T-helper 17 cell (primary cell): ENCODE measurements at places on chromosomes 2 and 18.
A peak's percentile ranks its signal among the peaks of the same experiment; 100 is the strongest.

GRCh38 chr2:228268756-228269155, 87.3 kb upstream of the SPHKAP start:
- H3K27ac ChIP-seq = no peak overlapping the region
- H3K36me3 ChIP-seq = no peaks in the 10 kb centered on the region
- H3K27me3 ChIP-seq = no peaks in the 10 kb centered on the region
- H3K4me1 ChIP-seq = no peaks in the 10 kb centered on the region
- H3K4me3 ChIP-seq = no peak overlapping the region
- no peak for DNase-seq

- H3K4me3 ChIP-seq = no peak overlapping the region
- no peaks in the 10 kb centered on the region for H3K4me1 ChIP-seq
- no peak overlapping the region for H3K27ac ChIP-seq
- no peak for DNase-seq
- H3K36me3 ChIP-seq = no peaks in the 10 kb centered on the region
Observed at GRCh38 chr2:120817956-120818325, 82.3 kb downstream of the GLI2 start.

DNA sequence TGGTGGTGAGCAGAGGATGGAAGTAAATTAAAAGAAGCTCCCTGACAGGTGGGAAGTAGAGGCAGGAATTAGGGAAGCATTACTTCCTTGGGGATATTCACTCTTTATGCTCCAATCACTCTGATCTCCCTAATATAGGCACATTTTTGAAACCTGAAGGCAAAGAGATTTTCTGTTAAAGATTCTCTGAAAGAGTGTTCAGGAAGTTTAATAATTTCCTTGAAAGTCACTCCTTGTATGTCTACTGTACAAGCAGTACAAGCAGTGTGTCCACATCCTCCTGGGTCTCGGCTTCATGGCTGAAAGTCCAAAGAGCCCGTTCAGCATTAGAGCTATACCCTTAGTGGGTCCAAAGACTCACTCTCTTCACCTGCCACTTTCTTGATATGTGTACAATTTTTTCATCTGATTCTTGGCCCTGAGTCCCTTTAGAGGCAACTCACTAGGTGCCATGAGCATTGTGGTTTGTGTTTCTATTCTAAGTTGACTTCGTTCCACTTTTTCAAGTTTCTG, 60.2 kb downstream of the AAK1 start:
- H3K4me3 ChIP-seq = peak overlapping the region; percentile 33
- H3K36me3 ChIP-seq = peaks cover 2% of the 10 kb centered on the region
- no peak for DNase-seq
- H3K27ac ChIP-seq = peak overlapping the region; percentile 82
- peaks cover 75% of the 10 kb centered on the region for H3K4me1 ChIP-seq

DNA sequence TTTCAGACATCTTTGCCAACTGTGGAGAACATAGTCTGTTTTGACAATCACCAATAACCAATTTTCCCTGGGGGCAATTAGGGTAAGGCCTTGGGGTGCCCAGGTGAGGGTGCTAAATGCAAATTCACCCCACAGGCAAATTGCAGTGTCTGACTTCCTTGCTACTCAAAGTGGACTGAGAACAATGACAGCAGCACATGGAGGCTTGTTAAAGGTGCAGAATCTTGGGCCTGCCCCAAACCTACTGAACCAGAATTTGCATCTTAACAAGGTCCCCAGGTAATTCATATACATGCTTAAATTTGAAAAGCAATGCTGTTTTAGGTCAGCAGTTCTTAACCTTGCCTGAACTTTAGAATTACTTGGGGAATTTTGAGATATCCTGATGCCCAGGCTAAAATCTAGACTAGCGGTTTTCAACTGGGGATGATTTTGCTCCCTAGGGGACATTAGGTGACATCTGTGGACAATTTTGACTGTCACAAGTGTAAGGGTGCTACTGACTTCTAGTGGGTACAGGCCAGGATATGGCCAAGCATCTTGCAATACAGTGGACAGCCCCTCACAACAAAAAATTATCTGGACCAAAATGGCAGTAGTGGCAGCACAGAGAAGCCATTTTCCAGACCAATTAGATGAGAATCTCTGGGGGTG, 80.2 kb upstream of the GCFC2 start:
- no peak overlapping the region for H3K27ac ChIP-seq
- no peaks in the 10 kb centered on the region for H3K36me3 ChIP-seq
- DNase-seq = no peak
- H3K27me3 ChIP-seq = peaks cover 19% of the 10 kb centered on the region
- peaks cover 3% of the 10 kb centered on the region for H3K4me1 ChIP-seq

- no peaks in the 10 kb centered on the region for H3K36me3 ChIP-seq
- no peaks in the 10 kb centered on the region for H3K27me3 ChIP-seq
- DNase-seq = no peak
- no peak overlapping the region for H3K4me3 ChIP-seq
- no peaks in the 10 kb centered on the region for H3K4me1 ChIP-seq
- H3K27ac ChIP-seq = no peak overlapping the region
Observed at GRCh38 chr18:61352611-61353010, 19.4 kb downstream of the CDH20 start.

DNA sequence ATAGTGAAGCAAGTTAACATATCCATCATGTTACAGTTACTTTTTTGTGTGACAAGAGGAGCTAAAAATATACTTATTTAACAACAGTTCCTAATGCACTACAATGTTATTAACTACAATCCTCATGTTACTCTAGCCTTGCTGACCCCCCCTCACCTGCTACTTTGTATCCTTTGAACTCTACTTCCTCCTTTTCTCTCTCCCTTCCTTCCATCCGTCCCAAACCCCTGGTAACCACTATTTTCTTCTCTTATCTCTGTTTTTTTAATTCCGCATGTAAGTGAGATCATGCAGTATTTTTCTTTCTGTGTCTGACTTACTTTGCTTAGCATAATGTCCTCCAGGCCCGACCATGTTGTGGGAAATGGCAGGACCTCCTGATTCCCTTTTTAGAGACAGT, 59.4 kb downstream of the NPAS2 start:
- no peak for DNase-seq
- peaks cover 5% of the 10 kb centered on the region for H3K4me1 ChIP-seq
- no peaks in the 10 kb centered on the region for H3K27me3 ChIP-seq

- no peaks in the 10 kb centered on the region for H3K27me3 ChIP-seq
- peaks cover 22% of the 10 kb centered on the region for H3K4me1 ChIP-seq
- H3K27ac ChIP-seq = peak overlapping the region; percentile 24
- H3K36me3 ChIP-seq = peaks cover 6% of the 10 kb centered on the region
- peak overlapping the region; percentile 1 for H3K4me3 ChIP-seq
- no peak for DNase-seq
Observed at GRCh38 chr18:13502585-13502984, 223.8 kb downstream of the FAM210A start.

DNA sequence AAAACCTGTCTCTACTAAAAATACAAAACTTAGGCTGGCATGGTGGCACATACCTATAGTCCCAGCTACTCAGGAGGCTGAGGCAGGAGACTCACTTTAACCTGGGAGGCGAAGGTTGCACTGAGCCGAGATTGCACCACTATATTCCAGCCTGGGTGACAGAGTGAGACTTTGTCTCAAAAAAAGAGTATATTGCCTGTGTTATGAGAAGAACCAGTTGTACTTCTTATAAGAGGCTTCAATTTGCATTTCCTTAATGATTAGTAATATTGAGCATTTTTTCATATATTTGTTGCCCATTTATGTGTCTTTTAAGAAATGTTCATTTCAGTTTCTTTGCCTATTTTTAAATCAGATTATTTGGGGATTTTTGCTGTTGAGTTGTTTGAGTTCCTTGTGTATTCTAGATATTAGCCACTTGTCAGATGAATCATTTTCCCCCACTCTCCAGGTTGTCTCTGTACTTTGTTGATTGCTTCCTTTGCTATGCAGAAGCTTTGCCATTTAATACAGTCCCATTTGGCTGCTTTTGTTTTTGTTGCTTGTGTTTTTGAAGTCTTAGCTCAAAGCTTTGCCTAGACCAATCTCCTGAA, 75.8 kb upstream of the LRPPRC start:
- H3K4me3 ChIP-seq = no peak overlapping the region
- H3K4me1 ChIP-seq = no peaks in the 10 kb centered on the region
- H3K36me3 ChIP-seq = no peaks in the 10 kb centered on the region
- peaks cover 8% of the 10 kb centered on the region for H3K27me3 ChIP-seq
- no peak overlapping the region for H3K27ac ChIP-seq

DNA sequence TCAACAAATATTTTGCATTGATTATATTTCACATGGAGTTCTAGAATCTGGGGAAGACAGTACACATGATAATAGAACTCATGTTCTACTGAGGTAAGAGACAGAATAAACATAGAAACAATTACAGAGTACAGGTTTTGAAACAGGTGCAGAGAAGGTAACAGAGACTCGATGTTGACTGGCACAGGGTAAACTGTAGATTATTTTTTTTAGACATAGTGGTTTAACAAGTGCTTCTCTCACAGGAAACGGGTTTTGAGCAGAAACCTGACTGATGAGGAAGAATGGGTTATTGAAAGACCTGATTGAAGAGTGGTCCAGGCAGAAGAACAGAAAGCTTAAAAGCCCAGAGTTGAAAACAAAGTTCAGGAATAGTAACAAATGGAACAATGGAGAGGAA, 1002.5 kb upstream of the FAM98A start:
- H3K4me3 ChIP-seq = no peak overlapping the region
- H3K27ac ChIP-seq = no peak overlapping the region

DNA sequence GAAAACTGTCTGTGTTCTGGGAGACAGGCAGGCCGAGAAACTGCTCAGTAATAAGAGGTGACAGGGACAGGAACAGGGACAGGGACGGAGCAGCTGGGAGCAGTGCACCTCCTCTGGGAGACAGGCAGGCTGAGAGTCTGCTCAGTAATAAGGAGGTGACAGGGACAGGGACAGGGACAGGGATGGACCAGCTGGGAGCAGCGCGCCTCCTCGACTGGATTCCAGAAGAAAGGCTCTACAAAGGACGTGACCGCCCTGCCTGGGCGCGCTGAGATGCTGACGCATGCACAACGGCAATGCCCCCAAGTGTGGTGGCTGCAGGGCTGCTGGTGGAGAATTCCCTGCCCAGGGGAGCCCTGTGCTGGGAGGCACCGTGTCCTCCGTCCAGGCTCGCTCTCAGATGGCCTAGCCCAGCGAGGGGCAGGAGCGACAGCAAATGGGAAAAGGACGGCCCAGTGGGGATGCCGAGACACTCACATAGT, 44.2 kb upstream of the PXDN start:
- no peak for DNase-seq
- no peak overlapping the region for H3K4me3 ChIP-seq
- peak overlapping the region; percentile 43 for H3K27ac ChIP-seq
- H3K36me3 ChIP-seq = no peaks in the 10 kb centered on the region

- H3K36me3 ChIP-seq = no peaks in the 10 kb centered on the region
- no peak overlapping the region for H3K4me3 ChIP-seq
Observed at GRCh38 chr2:74021407-74021755, 36.7 kb downstream of the TET3 start.

GRCh38 chr2:147330925-147331324, 513.9 kb upstream of the ACVR2A start:
- H3K4me3 ChIP-seq = no peak overlapping the region
- DNase-seq = no peak
- H3K36me3 ChIP-seq = no peaks in the 10 kb centered on the region
- H3K27me3 ChIP-seq = no peaks in the 10 kb centered on the region
- H3K4me1 ChIP-seq = peaks cover 17% of the 10 kb centered on the region

DNA sequence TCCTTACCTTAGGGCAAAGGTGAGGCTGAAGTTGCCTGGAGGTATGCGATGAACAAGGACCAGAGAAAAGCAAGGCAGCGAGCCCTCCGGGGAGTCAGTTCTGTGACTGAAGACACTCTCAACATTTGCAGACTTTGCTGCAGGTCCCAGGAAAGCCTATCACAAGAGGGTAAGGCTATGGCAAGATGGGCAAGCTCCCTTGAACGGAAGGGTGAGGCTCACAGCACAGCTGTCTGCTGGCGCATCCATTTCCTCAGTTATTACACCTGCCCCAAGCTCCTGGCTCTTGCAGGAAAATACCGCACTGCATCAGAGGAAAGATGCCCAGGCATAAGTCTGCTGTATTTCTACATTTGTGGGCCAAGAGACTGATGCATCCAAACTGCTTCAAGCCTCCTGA, 141.4 kb downstream of the BCL11A start:
- no peaks in the 10 kb centered on the region for H3K4me1 ChIP-seq
- H3K27ac ChIP-seq = no peak overlapping the region
- peaks cover 30% of the 10 kb centered on the region for H3K27me3 ChIP-seq
- no peaks in the 10 kb centered on the region for H3K36me3 ChIP-seq
- DNase-seq = no peak

DNA sequence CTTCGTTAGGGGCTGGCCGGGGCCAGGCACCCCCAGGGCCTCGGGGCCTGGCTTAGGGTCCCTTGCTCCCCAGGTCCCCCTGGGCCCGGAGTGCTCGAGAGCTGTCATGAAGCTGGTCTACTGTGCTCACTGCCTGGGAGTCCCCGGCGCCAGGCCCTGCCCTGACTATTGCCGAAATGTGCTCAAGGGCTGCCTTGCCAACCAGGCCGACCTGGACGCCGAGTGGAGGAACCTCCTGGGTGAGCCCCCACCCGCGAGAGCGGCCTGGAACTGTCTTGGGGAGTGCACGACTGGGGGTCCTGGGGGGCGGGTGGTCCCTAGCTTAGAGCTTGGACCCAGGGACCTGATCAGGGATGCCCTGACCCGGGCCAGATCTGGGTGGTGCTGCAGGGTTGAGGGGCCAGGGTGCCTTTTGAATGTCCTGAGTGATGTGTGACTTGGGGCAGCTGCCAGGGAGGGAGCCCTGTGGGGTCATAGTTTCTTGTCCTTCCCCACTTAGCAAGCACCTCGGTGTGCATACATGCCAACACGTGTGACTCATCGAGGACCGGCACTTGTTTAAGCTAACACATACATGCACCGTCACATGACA, 27.9 kb downstream of the GPC1 start:
- H3K4me1 ChIP-seq = no peaks in the 10 kb centered on the region
- H3K4me3 ChIP-seq = no peak overlapping the region
- H3K36me3 ChIP-seq = no peaks in the 10 kb centered on the region

DNA sequence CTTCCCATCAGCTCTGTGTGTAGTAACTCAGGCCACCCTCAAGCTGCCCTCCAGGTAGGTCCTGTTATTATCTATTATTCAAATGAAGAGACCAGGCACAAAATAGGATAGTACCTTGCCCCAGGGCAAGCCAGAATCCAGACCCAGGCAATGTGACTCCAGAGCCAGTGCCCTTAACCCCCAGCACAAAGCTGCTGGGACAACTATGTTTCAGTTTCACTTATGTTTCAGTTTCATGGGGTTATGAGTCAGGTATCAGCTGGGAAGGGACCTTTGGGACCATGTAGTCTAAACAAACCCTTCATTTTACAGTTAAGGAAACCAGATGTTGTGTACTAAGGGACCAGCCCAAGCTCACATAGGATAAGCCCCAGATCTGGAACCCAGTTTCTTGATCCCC, 10.0 kb downstream of the HK2 start:
- peaks cover 2% of the 10 kb centered on the region for H3K36me3 ChIP-seq
- H3K27ac ChIP-seq = peak overlapping the region; percentile 97
- no peaks in the 10 kb centered on the region for H3K27me3 ChIP-seq
- peaks cover 58% of the 10 kb centered on the region for H3K4me1 ChIP-seq
- peak overlapping the region; percentile 95 for H3K4me3 ChIP-seq

GRCh38 chr2:34652636-34653035, 1053.5 kb upstream of the FAM98A start:
- DNase-seq = no peak
- no peak overlapping the region for H3K4me3 ChIP-seq
- H3K4me1 ChIP-seq = no peaks in the 10 kb centered on the region
- H3K36me3 ChIP-seq = no peaks in the 10 kb centered on the region
- H3K27me3 ChIP-seq = no peaks in the 10 kb centered on the region
- no peak overlapping the region for H3K27ac ChIP-seq

- no peak overlapping the region for H3K4me3 ChIP-seq
- H3K27me3 ChIP-seq = peaks cover 29% of the 10 kb centered on the region
- DNase-seq = no peak
- H3K27ac ChIP-seq = peak overlapping the region; percentile 2
- no peaks in the 10 kb centered on the region for H3K36me3 ChIP-seq
Observed at GRCh38 chr2:60834270-60834717, 47.1 kb upstream of the REL start.
